ENCODE measurements at places on chromosomes 12 and 14.

DNA sequence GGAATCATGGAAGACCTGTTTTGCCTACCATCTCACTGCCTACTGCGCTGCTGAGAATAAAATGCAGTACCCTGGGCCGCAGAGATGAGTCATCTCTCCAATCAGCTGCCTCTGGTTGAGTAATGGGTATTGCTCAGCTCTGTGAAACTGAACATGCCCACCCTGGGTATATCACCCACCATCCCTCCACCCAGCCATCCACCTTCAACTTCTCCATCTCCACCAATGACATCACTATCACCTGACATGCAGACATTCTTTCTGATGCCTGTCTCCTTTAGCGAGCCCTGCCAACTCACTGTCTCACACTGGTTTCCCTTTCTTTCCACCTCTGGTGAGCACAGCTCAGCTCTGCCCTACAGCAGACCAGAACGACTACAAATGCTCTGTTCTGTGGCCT lies 33.6 kb downstream of the E2F7 start:
- DNase-seq = no peak

DNA sequence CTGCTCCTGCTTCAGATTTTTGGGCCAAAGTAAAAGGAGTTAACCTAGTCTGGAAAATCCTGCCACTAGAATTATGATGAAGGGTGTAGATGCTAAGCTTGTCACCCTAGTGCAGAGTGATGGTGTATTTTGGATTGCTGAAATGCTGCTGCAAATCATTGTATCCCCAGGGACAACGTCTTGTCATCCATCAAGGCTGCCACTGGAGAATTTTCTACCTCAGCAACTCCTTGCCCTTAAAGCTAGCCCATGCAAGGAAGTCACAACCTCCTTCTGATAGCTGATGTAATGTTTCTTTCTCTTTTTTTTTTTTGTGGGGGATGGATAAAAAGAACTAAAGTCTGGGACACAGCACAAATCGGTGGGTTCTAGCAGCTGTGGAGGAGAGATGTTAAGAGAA lies 139.4 kb upstream of the FRMD6 start:
- no peak for DNase-seq

DNA sequence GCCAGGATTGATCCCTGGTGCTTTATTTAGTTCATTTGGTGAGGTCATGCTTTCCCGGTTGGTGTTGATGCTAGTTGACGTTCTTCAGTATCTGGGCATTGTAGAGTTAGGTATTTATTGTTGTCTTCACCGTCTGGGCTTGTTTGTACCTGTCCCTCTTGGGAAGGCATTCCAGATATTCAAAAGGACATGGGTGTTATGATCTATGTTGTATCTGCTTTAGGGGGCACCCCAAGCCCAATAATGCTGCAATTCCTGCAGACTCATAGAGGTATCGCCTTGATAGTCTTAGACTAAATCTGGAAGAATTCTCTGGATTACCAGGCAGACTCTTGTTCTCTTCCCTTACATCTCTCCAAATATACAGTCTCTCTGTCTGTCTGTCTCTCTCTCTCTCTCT lies 42.1 kb downstream of the AK7 start:
- DNase-seq = no peak

GRCh38 chr12:124278389-124279101 lies 16.3 kb upstream of the RFLNA start:
- DNase-seq = no peak

GRCh38 chr12:42589465-42590329 lies at the start of gene PRICKLE1:
Gene PRICKLE1, minus strand, starts transcription at chr12:42589746. Its CDS starts 117,230 bp downstream, at chr12:42472516.
- DNase-seq = no peak

GRCh38 chr14:29043737-29044136 lies 277.1 kb downstream of the FOXG1 start:
- DNase-seq = no peak

DNA sequence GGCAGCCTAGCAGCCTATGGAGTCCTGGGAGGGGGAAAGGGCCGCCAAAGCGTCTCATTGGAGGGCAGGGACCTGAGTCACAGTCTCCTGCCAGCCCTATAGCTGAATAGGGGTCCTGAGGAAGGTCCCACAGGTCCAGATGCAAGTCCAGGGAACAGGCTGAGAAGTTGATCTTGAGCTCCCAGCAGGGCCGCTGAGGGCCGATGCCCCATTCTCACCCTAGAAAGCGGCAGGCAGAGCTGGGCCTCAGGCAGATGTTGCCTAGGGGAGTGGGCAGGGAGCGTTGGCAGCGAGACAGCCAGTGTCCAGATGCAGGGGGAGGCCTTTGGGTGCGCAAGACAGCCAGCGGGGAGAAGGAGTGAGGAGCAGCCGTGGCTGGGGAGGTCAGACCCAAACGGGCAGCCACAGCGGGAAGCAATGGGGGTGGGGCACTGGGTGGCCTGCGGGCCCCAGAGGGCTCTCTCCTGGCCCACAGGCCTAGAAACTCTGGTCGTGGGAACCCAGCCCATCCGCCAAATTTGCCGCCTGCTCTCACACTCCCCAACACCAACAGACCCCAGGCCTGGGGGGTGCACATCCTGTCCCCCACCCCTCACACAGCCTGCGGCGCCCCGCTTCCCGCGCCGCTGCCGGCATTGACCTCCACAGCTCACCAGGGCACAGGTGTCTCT lies 1.1 kb downstream of the HDAC7 start:
- no peak for DNase-seq

DNA sequence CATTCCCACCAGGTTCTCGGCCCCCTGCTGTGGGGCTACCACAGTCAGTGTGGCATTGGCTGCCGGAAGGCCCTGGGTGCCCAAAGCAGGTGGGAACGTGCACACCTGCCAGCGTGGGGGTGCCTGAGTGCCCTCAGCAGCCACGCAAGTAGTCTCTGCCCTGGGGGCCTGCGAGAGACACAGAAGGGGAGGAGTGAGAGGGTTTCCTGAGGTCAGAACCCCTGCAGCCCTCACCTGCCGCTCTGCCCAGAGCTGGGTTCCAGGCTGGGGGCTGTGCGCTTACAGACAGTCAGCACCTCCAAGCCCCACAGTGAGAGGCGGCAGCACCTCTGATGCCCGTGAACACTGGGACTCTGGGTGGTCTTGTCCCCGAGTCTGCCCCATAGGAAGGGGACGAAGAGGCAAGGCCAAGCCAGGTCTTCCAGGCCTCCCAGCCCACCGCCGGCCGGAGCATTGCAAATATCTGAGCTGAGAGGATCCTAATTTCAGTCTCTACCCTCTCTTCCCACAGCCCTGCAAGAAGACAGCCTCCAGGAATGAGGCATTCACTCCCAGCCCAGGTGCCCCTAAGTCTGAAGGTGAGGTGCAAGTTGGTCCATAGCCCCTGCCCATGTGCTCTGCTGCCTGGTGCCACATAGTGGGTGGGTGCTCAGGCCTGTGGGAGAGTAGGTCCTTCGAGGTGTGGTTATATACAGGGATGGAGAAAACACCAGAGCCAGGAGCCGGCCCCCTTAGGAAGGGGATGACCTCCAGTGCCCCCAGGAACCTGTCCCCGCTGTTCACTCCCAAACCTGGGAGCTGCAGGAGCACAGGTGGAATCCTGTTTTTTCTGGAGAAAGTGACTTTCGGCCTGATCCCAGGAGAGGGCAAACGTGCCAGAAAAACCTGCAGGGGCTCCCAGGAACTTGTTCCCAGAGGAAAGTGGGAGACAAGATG lies 291.1 kb upstream of the RTL1 start:
- DNase-seq = no peak

- no peak for DNase-seq
Measured at GRCh38 chr12:6729186-6729585, 5.3 kb downstream of the COPS7A start.

- DNase-seq = no peak
Measured at GRCh38 chr12:26031827-26032226, 73.3 kb downstream of the RASSF8 start.

- no peak for DNase-seq
Measured at GRCh38 chr12:104003596-104003995, 37.9 kb downstream of the TDG start.

GRCh38 chr14:99412117-99413061 lies 68.3 kb downstream of the SETD3 start:
- DNase-seq = no peak

- DNase-seq = no peak
Measured at GRCh38 chr14:66998013-66998412, 191.2 kb upstream of the GARIN2 start.

GRCh38 chr14:105418269-105419194 lies 1.1 kb upstream of the MTA1 start:
- no peak for DNase-seq

GRCh38 chr12:93571925-93572711 lies at the start of gene SOCS2:
Gene SOCS2, plus strand, starts transcription at chr12:93572675. Its CDS starts 223 bp downstream, at chr12:93572898.
- no peak for DNase-seq

DNA sequence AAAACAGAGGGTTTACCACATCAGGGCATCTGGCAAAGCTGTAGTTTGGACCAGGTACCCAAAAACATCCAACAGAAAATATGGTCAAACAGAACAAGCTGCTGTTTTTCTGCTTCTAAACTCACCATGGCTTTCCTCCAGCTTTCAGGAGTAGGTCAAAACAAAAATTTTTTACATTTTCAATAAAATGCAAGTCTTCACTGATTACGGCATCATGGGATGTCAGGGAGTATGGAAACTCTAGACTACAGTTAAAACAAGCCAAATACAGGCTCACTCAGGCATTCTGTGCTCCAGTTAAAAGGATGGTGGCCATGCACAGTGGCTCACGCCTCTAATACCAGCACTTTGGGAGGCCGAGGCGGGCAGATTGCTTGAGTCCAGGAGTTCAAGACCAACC lies 47.1 kb upstream of the PSMA6 start:
- DNase-seq = no peak

GRCh38 chr14:51014625-51015024 lies 70.3 kb upstream of the PYGL start:
- no peak for DNase-seq

DNA sequence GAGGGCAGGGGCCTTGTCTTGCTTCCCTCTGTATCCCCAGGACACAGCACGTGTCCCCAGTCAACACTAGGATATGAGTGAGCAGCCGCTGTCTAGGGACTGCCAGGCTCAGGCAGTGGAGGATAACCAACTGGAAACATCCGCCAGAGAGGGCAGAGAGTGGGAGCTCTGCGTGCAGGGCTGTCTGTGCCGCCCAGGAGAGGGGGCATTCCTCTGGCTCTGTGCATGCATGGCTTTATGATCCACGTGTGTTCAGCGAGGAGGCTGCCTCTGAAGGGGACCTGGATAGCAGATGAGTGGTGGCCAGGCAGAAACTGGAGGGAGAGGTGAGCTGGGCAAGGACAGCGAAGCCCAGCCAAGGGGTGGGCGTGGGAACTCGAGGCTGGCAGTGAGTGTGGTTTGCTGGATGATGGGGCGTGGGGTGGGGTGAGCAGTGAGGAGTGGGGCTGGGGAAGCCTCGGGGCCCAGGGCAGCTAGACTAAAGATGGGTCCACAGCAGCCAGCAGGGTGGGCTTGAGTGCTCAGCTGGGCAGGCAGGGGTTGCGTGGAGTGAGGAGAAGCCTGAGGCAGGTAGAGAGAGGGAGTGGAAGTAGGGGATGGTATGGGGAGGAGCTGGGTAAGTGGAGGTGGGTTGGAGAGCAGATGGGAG lies 72.9 kb downstream of the PRIMA1 start:
- DNase-seq = no peak

DNA sequence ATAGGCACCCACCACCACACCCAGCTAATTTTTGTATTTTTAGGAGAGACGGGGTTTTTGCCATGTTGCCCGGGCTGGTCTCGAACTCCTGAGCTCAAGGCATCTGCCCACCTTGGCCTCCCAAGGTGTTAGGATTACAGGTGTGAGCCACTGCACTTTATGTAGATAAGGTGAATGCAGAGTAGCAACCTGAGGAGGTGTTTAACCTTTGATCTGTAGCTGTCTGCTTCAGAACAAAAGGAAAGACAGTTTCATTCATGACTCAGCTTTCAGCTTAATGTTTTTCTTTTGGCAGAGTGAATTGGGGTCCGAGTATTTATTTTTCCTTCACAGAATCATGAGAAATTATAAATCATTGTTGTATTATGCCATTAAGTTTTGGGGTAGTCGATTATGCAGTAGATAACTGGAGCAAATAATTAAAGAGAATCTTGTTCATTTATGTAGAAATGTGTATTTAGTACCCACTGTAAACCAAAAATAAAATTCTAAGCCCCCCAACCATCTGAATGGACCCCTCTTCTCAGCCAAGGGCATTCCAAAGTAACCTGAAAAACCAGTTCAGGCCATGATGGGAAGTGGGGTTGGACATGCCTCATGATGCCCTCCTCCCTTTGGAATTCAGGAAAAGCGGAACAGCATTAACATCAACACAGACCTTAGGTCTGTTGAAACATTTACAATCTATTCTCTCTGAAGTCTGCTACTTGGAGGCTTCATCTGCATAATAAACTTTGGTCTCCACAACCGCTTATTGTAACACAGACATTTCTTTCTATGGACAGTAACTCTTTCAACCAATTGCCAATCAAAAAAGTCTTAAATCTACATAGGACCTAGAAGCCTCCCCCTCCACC lies 10.7 kb upstream of the STX2 start:
- DNase-seq = no peak

DNA sequence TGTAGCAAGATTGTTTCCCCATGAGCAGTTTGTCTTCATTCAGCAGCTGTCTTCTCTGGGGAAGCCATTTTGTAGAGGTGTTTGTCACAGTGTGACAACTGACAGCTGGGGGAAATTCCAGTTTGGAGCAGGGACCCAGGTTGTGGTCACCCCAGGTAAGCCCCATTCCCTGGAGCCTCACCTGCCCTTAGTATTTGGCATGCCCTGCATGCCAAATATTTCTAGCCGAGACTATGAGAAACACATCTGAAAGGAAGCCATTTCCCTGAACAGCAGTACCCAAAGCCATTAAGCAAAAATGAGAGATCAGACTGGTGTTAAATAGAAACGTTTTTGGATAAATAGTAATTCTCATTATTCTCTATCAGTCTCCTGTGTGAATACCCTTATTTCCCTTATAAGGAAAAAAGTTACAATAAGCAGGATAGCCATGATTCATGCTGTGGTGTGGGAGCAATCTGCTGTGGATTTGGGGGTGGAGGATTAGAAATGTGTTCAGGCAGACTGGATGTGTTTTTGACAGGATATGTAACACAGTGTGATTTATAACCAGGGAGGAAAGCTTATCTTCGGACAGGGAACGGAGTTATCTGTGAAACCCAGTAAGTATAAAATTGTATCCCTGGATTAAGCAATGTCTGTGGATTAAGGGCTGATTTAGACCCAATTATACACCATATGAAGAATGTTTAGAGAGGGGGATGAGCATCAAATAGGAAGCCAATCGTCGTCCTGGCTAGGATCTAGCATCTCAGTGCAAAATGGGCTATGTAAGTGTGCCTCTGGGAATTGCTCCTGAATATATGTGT lies 68.9 kb downstream of the DAD1 start:
- DNase-seq = no peak

All from stimulated activated CD8-positive, alpha-beta memory T cell treated with anti-CD3 and anti-CD28 coated beads, Interleukin-2, amount 100 ng/mL, for 1 hour (primary cell).